ENCODE measurements at places on chromosomes 16 and 17.

DNA sequence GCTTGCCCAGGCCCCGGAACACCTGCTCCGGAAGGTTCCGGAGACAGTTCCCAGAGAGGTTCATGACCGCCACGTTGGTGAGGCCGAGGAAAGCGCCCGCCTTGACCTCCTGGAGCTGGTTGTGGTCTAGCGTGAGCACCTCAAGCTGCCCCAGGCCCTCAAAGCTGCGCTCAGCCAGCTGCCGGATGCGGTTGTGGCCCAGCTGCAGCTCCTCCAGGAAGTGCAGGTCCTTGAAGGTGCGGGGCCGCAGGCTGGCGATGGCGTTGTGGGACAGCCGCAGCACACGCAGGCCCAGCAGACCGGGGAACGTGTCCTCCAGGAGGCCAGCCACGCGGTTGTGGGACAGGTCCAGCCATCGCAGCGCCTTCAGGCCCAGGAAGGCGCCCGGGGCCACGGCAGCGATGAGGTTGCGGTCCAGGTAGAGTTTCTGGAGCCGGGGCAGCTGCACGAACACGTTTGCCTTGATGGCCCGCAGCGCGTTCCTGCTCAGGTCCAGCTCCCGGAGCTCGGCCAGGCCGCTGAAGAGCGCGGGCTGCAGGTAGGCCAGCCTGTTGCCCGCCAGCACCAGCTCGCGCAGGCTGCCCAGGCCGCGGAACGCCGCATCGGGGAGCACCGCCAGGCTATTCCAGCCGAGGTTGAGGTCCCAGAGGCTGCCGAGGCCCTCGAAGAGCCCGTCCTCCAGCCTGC, 2.1 kb downstream of the IGFALS start:
- DNase-seq = no peak

- no peak for DNase-seq
Measured at GRCh38 chr16:88923450-88923849, 53.6 kb downstream of the CBFA2T3 start.

DNA sequence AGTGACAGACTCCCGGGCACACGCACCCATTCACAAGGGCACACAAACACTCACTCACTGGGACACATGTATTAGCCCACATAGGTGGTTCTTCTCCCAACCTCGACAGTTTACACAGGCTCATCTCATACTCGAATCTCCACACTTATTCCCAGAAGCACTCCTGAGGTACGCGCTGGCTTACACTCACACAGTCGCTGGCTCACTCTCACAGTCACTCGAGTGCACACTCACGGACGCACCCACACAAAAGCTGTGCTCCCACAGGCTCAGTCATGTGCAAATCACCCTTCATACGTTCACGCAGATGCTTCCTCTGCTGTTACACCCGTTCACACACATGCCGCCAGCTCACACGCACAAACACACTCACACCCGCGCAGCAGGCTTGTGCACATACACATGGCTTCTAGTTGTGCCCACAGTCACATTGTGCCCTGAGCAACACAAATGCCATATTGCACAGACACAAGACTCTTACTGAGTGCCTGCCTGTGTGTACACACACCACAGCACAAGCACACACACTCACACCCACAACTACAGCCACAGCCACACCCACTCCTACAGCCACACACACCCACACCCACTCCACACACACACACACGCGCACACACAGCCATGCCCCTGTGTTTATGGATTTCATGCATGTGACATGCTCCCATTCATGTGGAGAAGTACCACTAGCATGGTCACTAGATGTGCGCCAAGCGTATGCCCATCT, 8.4 kb upstream of the PRR29 start:
- no peak for DNase-seq

DNA sequence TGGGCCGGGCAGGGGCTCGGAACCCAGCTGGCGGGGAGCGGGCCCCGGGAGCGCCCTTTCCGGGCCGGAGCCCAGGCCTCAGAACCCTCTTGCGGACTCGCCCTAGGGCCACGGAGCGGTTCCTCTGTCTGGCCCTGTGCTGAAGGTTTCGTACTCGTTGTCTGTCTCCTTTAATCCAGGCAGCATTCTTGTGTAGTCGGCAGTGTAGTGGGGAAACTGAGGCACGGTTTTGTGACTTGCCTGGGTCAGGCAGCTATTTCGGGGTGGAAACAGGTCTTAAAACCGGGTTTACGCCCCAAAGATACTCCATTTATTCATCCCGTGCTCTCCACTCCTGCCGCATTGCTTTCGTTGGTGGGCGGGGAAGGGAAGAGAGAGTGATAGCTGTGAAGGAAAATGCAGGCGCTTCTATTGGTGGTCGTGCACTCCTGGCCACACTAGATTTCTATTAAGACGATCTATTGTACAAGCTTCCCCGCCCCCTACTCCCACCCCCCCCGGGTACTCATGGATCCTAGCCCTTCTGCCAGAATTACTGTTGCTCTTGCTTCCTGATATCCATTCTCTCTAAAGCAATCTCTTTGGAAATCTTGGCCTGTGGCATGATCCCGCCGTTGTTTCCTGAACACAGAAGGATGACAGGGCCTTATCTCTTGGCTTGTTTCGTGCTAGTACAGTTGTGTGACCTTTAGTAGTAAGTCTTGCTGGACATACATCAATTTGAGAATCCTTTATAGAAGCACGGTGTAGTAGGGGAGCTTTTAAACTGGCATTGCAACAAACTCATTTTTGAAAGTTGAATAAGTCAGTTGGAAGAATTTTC, 751 bp downstream of the DCAF7 start:
- no peak for DNase-seq

DNA sequence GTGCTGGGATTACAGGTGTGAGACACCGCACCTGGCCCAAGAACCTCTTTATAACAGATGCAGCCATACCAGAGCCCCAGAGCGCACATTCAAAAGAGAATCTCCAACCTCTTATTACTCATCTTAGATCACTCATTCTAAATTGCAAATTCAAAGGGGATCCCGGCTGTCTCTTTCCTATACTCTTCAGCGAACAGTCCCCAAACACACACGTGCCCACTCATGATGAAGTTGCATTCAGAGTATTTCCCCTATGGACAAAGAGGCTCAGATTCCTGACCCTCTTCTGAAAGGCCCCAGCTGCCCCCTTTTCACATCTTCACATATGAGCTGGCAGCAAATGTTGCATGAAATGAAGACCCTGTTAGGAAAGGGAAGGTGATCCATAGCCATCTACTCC, 22.5 kb upstream of the ABR start:
- no peak for DNase-seq

DNA sequence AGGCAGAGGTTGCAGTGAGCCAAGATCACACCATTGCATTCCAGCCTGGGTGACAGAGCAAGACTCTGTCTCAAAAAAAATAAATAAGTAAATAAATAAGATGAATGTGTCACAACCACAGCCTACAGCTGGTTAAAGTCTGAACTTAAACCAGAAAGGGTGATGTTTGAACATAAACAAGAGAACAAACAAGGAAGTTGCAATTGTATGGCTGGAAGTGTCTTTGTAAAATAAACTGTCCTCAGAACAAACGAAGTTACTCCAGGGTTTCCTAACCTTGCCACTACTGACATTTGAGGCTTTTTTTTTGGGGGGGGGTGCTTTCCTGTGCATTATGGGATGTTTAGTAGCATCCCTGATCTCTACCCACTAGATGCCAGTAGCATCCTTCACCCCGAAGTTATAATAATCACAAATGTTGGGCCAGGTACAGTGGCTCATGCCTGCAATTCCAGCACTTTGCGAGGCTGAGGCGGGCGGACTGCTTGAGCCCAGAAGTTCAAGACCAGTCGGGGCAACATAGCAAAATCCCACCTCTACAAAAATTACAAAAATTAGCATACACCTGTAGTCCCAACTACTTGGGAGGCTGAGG, 119.2 kb downstream of the XYLT1 start:
- DNase-seq = no peak

- no peak for DNase-seq
Measured at GRCh38 chr16:47213761-47214440, 70.2 kb upstream of the NETO2 start.

- no peak for DNase-seq
Measured at GRCh38 chr16:4372578-4373355, 1.1 kb downstream of the VASN start.

DNA sequence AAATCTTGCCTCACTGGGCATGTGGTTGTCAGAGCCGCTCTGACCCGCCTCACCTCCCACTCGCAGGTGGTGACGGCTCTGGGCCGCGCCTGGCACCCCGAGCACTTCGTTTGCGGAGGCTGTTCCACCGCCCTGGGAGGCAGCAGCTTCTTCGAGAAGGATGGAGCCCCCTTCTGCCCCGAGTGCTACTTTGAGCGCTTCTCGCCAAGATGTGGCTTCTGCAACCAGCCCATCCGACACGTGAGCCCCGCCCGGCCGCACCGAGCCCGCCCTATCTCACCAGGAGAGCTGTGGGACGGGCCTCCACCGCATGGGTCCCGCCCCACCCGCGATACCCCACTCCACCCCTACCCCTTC, 4.0 kb downstream of the TGFB1I1 start:
- no peak for DNase-seq

DNA sequence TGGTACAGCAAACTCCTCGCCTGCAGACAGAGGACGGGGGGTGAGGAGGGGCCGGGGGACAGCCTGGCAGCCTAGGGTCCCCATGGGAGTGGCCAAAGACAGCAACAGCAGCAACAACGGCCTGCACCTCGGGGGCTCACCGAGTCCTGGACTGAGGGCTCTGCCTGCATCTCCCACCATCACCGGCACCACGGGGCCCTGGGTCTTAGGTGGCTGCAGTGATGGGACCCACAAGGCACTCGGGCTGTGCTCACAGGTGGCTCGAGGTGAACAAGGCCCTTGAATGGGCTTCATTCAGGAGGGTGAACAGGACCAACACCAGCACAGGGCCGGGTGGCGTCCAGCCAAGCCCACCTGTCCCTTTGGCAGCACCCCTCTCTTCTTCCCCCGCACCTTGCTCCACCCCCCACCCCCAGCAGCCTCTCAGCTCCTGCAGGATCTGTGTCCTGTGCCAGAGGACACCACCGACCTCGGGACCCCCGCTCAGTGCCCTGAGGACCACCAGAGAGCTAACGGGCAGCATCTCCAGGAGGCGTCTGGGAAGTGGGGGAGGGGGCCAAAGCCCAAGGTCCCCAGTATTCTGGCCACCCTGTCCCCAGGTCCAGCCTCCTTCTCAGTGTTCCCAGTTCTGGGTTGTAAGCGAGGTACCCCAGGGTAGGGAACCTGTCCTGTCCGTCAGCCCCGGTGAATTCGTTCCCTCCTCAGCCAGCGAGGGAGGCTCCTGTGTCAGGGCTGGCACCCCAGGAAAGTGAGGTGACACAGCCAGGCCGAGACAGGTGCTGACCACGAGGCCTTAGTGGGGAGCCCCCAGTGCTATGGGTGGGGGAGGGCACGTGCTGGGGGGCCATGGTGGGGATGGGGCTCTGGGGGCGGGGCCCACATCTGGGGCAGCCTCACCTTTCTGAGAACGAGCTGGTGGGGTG, 94.3 kb downstream of the TBC1D16 start:
- no peak for DNase-seq

DNA sequence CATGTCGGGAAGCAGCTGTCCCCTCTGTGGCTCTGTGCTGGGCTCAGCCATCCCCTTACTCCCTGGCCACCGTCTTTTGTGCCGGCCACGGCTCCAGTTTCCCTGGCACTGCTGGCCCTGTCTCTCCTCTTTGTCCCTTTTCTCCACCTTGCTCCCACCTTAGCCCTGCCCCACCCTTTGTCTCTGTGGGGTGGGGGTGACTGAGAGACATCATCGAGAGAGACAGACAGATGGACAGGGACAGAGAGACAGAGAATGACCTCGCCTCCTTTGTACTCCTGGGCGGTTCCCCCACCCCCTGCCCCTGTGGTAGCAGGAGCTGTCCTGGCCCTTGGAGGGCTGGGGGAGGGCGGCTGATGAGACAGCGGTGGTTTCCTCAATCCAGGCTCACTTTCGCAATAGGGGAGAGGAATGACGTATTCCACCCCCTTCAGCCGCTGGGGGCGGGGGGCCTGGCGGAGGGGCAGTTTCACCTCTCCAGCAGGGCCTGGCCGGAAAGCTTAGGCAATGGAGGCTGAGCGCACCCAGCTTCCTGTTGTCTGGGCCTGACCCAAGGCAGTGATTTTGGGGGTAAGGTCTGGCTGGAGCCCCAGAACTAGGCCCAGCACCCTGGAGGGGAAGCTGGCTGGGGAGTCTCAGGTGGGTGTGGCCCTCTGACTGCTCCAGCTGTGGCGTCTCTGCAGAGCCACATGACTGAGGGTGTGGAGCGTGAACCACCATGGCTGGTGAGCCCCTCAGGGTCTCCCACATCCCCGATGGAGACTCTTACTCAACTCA, 7.3 kb downstream of the FMNL1 start:
- peak; percentile 38 for DNase-seq

GRCh38 chr17:63490329-63490728, 13.5 kb downstream of the ACE start:
- DNase-seq = no peak

DNA sequence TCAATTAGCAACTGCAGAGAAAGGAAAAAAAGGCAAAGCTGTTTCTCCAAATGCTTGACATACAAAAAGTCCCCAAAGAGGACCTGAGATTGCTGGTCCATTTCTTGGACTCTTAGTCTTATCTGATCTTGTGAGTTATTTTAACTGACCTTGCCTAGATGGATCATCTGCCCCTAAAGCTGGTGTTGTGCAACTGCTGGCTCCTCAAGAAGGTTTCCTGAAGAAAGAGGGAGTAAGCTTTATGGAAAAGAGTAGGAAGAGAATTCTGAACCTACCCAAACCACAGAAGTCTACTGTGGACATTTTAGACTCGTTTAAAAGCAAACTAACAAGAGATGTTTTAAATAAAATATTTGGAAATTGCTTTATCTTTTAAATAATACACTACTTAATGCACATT, 140.0 kb upstream of the HS3ST3A1 start:
- DNase-seq = no peak

GRCh38 chr16:26133416-26134093, 441.8 kb downstream of the HS3ST4 start:
- no peak for DNase-seq

DNA sequence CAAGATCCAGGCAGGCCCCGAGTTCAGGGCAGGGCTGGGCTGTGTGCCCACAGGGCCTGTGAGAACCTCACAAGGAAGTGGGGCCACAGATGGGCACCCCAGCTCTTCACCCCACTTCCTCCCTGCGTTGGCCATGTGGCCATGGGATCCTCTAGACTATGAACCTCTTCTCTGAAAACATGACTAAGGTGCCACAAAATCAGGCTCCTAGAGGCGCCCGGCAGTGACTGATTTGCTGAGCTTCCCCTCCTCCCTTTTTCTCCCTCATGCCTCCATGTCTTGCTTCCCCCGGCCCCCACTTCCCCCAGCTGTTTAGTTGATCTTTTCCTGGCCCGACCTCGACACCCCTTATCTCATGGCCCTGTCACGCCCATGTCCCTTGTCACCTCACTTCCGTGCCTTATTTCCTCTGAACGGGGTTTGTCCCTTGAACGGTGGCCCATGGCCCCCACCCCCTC, 87.1 kb downstream of the KCNJ12 start:
- DNase-seq = no peak

DNA sequence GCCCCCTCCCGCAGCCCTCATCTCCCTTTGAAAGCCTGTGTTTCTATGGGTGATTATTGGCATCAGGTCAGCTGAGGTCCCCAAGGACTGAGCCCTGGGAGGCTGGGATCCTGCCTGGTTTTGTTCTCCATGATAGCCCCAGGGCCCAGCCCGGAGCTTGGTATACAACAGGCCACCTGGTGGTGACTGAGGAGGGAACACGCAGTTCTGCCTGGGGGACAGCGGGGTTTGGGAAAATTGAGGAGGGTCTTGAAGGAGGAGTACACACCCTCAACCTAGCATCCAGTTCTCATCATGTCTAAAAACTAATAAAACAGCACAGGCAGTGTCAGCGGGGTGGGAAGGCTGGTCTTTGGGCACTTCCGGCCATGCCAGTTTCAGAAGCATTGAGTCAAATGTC, 335.1 kb downstream of the CPPED1 start:
- DNase-seq = no peak

- no peak for DNase-seq
Measured at GRCh38 chr17:41620583-41621434, 3.6 kb downstream of the KRT17 start.

Data from astrocyte of the cerebellum (primary cell).